ENCODE measurements at places on chromosomes 2 and 18. TPM values are rescaled to one million over a fixed set of nuclear protein-coding genes. Genes with fewer than 3 reads are reported as not detected.

DNA sequence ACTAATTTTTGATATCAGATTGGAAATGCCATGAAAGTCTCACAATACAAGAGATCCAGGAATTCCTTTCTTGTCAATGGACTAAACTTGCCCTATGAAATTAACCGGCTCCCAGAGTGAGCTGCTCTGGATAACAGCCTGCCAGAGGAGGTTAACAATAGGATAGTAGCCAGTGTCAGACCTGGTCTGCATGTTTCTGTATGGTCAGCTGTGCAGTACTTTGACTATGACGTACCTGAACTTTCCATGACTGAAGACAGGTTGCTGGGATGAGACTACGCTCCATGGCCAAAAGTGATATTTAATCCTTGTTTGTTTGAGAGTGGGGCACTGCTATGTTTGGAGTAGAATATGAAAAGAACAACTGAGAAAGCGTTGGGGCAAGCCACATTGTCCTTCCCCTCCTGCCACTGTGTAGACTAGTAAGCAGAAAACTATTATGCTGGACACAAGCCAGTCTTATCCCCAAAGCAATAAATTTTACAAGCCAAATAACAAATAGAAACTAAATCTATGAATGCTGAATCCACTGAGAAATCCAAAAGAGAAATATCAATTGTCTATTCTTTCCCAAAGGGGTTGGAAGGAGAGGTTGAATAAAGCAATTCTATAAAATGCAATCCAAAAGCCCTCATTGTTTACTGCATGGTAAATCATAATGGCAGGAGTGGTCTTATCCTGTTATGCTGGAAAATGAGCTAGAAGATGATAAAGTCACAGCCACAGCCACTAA, 115.5 kb upstream of the CYP26B1 start:
- no peaks in the 10 kb centered on the region for H3K4me1 ChIP-seq
- no peaks in the 10 kb centered on the region for H3K36me3 ChIP-seq
- no peak overlapping the region for H3K4me3 ChIP-seq
- DNase-seq = no peak
- H3K27me3 ChIP-seq = no peaks in the 10 kb centered on the region

GRCh38 chr18:50558948-50559751, 737 bp upstream of the MAPK4 start:
- peak; percentile 14 for DNase-seq
- no peaks in the 10 kb centered on the region for H3K27me3 ChIP-seq
- peak overlapping the region; percentile 61 for H3K4me3 ChIP-seq

- no peak overlapping the region for H3K27ac ChIP-seq
- no peak overlapping the region for H3K4me3 ChIP-seq
- H3K27me3 ChIP-seq = no peaks in the 10 kb centered on the region
- H3K4me1 ChIP-seq = no peaks in the 10 kb centered on the region
- DNase-seq = no peak
- H3K36me3 ChIP-seq = no peaks in the 10 kb centered on the region
These were observed 66.4 kb downstream of the EPAS1 start for GRCh38 chr2:46363535-46364170.

DNA sequence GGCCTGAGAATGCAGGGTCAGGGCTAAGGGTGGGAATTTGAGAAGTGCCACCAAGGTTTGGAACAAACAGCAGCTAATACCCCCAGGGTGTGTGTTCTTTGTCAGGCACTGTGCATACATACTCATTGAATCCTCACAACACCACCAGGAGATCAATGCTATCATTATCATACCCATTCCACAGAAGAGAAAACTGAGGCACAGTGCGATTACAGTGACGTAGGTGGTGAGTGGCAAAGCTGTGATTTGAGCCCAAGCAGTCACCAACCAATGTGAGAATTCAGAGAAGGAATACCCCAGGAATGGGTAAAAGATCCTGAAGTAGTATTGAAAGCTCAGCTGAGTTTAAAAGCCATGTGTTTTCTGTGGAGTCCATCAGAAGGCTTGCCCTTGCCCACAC, 281.6 kb upstream of the MGAT5 start:
- no peaks in the 10 kb centered on the region for H3K27me3 ChIP-seq
- no peak for DNase-seq
- no peaks in the 10 kb centered on the region for H3K36me3 ChIP-seq
- H3K27ac ChIP-seq = no peak overlapping the region
- no peaks in the 10 kb centered on the region for H3K4me1 ChIP-seq
- no peak overlapping the region for H3K4me3 ChIP-seq

CROCC2 gene
- 0.79 TPM for total RNA-seq

GPR39 gene
- total RNA-seq = not detected

CCDC142 gene
- total RNA-seq = 31.0 TPM

All from uterus (tissue), 4 donors.